Esophagus squamous epithelium (tissue), 5 donors: ENCODE measurements at places on chromosomes 3 and 15. TPM values are rescaled to one million over a fixed set of nuclear protein-coding genes. Genes with fewer than 3 reads are reported as not detected.

GRCh38 chr3:45628746-45629145 lies 34.2 kb downstream of the LIMD1 start:
- H3K4me1 ChIP-seq: peaks cover 26% of the 10 kb centered on the region
- H3K27me3 ChIP-seq: no peaks in the 10 kb centered on the region
- no peaks in the 10 kb centered on the region for H3K36me3 ChIP-seq
- no peak overlapping the region for H3K27ac ChIP-seq
- no peak overlapping the region for H3K4me3 ChIP-seq
- DNase-seq: no peak

GRCh38 chr3:195774917-195775316 lies 36.8 kb downstream of the MUC4 start:
- H3K36me3 ChIP-seq: no peaks in the 10 kb centered on the region
- H3K27me3 ChIP-seq: no peaks in the 10 kb centered on the region
- no peaks in the 10 kb centered on the region for H3K4me1 ChIP-seq
- H3K4me3 ChIP-seq: no peak overlapping the region
- no peak overlapping the region for H3K27ac ChIP-seq

DNA sequence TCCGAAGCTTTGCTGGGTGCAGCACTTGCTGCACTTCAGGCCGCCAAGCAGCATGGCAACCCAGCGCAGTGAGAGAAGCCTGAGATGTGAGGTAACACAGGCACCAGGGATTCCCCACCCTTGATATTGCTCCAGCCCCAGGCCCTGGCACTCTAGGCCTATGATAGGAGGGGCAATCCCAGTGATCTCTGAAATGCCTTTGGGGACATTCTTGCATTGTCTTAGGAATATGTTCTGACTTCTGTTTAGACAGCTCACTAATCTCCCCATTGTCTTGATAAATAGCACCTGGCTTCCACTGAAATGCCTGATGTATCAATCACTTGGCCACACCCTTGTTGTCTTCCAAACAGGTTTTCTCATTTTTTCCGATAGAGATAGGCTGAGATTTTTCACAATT lies 102.8 kb downstream of the SOX14 start:
- DNase-seq: no peak
- H3K36me3 ChIP-seq: no peaks in the 10 kb centered on the region
- H3K27me3 ChIP-seq: no peaks in the 10 kb centered on the region
- no peaks in the 10 kb centered on the region for H3K4me1 ChIP-seq

- no peaks in the 10 kb centered on the region for H3K27me3 ChIP-seq
- no peak overlapping the region for H3K27ac ChIP-seq
- no peak for DNase-seq
- no peak overlapping the region for H3K4me3 ChIP-seq
- H3K36me3 ChIP-seq: peaks cover 14% of the 10 kb centered on the region
These were observed 47.2 kb downstream of the WHAMM start for GRCh38 chr15:82856397-82857170.

ZPLD1 gene
- total RNA-seq: not detected

GRCh38 chr15:94582368-94582767 lies 351.0 kb downstream of the MCTP2 start:
- H3K27ac ChIP-seq: no peak overlapping the region
- DNase-seq: no peak
- H3K4me3 ChIP-seq: no peak overlapping the region
- no peaks in the 10 kb centered on the region for H3K27me3 ChIP-seq
